ENCODE measurements at places on chromosomes 3 and 15. TPM values are rescaled to one million over a fixed set of nuclear protein-coding genes. Genes with fewer than 3 reads are reported as not detected.

DNA sequence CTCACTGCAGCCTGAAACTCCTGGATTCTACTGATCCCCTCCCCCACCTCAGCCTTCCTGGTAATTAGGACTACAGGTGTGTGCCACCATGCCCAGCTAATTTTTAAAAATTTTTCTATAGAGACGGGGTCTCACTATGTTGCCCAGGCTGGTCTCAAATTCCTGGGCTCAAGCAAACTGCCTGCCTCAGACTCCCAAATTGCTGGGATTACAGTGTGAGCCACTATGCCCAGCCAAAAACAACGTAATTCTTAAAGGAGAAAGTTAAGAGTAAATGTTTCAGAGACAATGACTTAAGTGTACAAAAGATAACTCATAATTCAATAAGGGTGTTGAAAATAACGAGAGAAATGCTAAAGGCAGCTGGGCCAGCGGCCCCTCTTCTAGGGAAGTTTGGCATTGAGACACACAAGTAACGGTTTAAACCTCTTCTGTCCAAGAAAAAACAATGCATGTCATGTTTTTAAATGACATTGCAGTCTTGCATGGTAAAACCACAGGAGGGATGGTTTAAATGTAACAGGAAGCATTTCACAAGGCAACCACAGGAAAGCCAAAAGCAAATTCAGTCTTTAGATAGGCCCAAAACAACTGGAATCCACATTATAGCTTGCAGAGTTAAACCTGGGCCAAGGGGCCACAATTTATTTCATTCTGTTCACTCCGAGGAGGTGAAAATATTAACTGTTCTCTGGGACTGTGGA is 5.1 kb downstream of the PROK2 start:
- DNase-seq = no peak
- H3K4me3 ChIP-seq = no peak overlapping the region
- no peaks in the 10 kb centered on the region for H3K36me3 ChIP-seq
- H3K27me3 ChIP-seq = peaks cover 27% of the 10 kb centered on the region

DNA sequence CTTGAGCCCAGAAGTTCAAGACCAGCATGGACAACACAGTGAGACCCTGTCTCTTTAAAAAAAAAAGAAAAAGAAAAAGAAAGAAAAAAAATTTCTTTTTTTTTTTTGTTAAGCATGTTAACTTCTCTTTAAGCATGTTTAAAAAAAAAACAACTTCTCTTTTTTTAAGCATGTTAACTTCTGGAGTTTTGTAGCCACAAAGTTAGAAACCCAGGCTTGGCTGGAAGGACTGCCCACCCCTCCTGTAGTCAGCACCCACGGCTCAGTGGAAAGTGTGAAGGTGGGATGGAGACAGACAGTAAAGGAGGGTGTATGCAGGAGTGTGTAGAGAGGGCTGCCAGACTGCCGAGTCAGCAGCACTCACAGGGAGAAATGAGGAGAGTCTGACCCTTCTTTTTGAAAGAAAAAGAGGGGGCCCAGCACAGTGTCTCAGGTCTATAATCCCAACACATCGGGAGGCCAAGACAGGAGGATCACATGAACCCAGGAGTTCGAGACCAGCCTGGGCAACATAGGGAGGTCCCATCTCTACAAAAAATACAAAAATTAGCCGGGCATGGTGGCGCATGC is 33.2 kb downstream of the GOLGA8S start:
- H3K27me3 ChIP-seq = no peaks in the 10 kb centered on the region

GRCh38 chr3:23612296-23612891 is 193.4 kb upstream of the UBE2E1 start:
- H3K4me1 ChIP-seq = peaks cover 12% of the 10 kb centered on the region
- no peak for DNase-seq
- H3K27ac ChIP-seq = no peak overlapping the region
- peak overlapping the region; percentile 31 for H3K4me3 ChIP-seq

GRCh38 chr3:35908366-35909232 is 269.3 kb downstream of the ARPP21 start:
- no peak for DNase-seq
- no peaks in the 10 kb centered on the region for H3K27me3 ChIP-seq
- H3K4me1 ChIP-seq = no peaks in the 10 kb centered on the region
- H3K27ac ChIP-seq = no peak overlapping the region

DNA sequence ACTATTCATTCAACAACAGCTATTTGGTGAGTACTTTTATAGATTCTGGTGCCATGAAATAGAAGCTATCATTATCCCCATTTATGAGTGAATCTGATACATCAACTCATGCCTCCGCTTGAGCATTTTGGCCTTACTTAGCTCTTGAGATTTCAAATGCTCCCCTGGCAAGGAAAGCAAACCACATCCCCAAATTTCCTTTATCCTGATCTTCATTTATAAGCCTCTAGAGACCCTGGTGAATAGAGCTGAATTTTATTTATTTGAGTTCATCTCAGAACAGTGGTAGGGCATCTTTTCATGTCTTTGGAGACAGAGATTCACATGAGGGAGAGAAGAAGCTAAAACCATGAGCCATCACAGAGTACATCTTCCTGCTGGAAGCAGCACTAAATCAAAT is 317.2 kb downstream of the SLC9A9 start:
- H3K36me3 ChIP-seq = no peaks in the 10 kb centered on the region
- H3K27me3 ChIP-seq = no peaks in the 10 kb centered on the region
- no peak overlapping the region for H3K27ac ChIP-seq
- no peak overlapping the region for H3K4me3 ChIP-seq
- no peak for DNase-seq
- H3K4me1 ChIP-seq = peaks cover 7% of the 10 kb centered on the region

- no peak overlapping the region for H3K4me3 ChIP-seq
- no peak for DNase-seq
- H3K4me1 ChIP-seq = no peaks in the 10 kb centered on the region
- H3K36me3 ChIP-seq = peaks cover 96% of the 10 kb centered on the region
- H3K27ac ChIP-seq = no peak overlapping the region
Measured at GRCh38 chr15:78167227-78167888, 18.2 kb downstream of the IDH3A start.

- no peaks in the 10 kb centered on the region for H3K27me3 ChIP-seq
- H3K4me1 ChIP-seq = no peaks in the 10 kb centered on the region
- no peaks in the 10 kb centered on the region for H3K36me3 ChIP-seq
- no peak for DNase-seq
- H3K27ac ChIP-seq = no peak overlapping the region
Measured at GRCh38 chr15:36558921-36559320, 20.5 kb upstream of the CDIN1 start.

DNA sequence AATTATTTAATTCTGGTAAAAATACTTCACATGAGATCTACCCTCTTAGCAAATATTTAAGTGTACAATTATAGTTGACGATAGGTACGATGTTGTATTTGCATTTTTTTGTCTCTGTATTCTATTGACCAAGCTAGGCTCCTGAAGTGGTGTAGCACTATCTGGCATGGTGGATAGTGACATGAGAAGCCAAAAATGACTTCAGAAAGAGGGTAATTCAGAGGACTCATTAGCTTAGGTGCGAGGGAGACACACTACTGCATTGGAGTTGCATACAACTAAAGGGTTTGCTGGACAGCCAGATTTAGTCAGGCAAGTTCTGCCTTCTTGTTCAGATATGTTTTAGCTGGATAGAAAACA is 50.6 kb downstream of the KBTBD8 start:
- H3K36me3 ChIP-seq = no peaks in the 10 kb centered on the region
- no peak overlapping the region for H3K4me3 ChIP-seq
- no peak overlapping the region for H3K27ac ChIP-seq
- no peaks in the 10 kb centered on the region for H3K27me3 ChIP-seq
- no peak for DNase-seq

DNA sequence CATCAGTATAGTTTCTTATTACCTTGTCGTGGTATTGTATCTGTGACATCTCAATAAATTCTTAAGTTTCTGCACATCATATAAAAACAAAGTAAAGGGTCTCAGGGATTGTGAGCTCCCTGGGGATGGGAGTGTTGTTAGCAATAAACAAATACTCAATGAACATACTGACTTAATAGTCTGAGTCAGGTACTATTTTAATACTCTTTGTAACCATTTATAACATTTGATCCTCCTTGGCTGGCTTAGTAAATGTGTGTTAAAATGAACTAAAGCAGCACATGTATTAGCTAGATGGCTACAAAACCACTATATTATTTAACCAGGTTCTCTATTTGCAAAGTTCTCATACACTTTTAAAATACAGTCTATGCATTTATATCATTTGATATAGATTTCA is 1.8 kb downstream of the ICE2 start:
- no peak overlapping the region for H3K27ac ChIP-seq
- H3K27me3 ChIP-seq = no peaks in the 10 kb centered on the region
- no peaks in the 10 kb centered on the region for H3K36me3 ChIP-seq
- H3K4me1 ChIP-seq = peaks cover 20% of the 10 kb centered on the region

- H3K4me3 ChIP-seq = no peak overlapping the region
- DNase-seq = no peak
- no peaks in the 10 kb centered on the region for H3K36me3 ChIP-seq
- no peak overlapping the region for H3K27ac ChIP-seq
- no peaks in the 10 kb centered on the region for H3K27me3 ChIP-seq
- no peaks in the 10 kb centered on the region for H3K4me1 ChIP-seq
Measured at GRCh38 chr3:36175916-36176461, 204.3 kb upstream of the STAC start.

DNA sequence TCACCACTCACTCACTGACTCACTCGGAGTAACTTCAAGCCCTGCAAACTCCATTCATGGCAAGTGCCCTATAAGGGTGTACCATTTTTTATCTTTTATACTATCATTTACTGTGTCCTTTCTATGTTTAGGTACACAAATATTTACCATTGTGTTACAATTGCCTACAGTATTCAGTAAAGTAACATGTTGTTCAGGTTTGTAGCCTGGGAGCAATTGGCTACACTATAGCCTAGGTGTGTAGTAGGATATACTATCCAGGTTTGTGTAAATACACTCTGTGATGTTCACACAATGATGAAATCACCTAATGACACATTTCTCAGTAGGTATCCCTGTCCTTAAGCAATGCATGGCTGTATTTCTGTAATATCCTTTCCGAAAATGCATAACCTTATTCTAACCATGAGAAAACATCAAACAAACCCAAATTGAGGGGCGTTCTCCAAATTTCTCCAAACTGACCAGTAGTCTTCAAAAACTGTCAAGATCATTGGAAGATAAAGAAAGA is 17.9 kb upstream of the CNOT10 start:
- H3K27ac ChIP-seq = no peak overlapping the region
- H3K27me3 ChIP-seq = no peaks in the 10 kb centered on the region
- H3K4me3 ChIP-seq = no peak overlapping the region
- DNase-seq = no peak

DNA sequence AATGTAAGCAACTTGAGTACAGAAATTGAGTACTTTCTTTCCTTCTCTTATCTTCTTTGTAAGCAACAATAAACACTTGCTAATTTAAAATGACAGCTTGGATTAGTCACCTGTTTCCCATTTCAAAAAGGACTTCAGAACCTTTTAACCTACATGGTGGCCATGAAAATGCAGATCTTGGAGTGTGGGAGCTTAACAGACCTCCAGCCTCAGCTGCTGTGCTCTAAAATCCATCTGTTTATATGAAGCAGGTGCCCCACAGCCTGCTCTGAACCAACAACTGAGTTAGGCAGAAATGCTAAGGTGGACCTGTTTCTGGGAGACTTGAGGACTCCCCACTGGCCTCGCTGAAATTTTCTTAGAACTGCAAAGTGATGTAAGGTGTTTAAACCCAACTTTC is 91.1 kb upstream of the TNIK start:
- H3K36me3 ChIP-seq = no peaks in the 10 kb centered on the region
- H3K27me3 ChIP-seq = no peaks in the 10 kb centered on the region
- H3K4me1 ChIP-seq = no peaks in the 10 kb centered on the region
- DNase-seq = no peak
- H3K27ac ChIP-seq = no peak overlapping the region
- H3K4me3 ChIP-seq = no peak overlapping the region

- H3K4me3 ChIP-seq = no peak overlapping the region
- no peak for DNase-seq
- no peaks in the 10 kb centered on the region for H3K36me3 ChIP-seq
- H3K27me3 ChIP-seq = peaks cover 11% of the 10 kb centered on the region
- no peaks in the 10 kb centered on the region for H3K4me1 ChIP-seq
Measured at GRCh38 chr15:26974120-26974780, 3.3 kb downstream of the GABRG3 start.

- no peaks in the 10 kb centered on the region for H3K36me3 ChIP-seq
- H3K27ac ChIP-seq = no peak overlapping the region
- no peak for DNase-seq
- no peaks in the 10 kb centered on the region for H3K27me3 ChIP-seq
- H3K4me3 ChIP-seq = no peak overlapping the region
- H3K4me1 ChIP-seq = peaks cover 47% of the 10 kb centered on the region
Measured at GRCh38 chr3:56919137-56919796, 117.5 kb upstream of the ARHGEF3 start.

- H3K4me1 ChIP-seq = peaks cover 60% of the 10 kb centered on the region
- peaks cover 43% of the 10 kb centered on the region for H3K36me3 ChIP-seq
- peak overlapping the region; percentile 83 for H3K4me3 ChIP-seq
Measured at GRCh38 chr3:51391566-51392354, 675 bp downstream of the RBM15B start.

GRCh38 chr15:48440084-48440483 is 108.9 kb downstream of the DUT start:
- H3K27me3 ChIP-seq = no peaks in the 10 kb centered on the region
- no peak for DNase-seq
- H3K4me1 ChIP-seq = no peaks in the 10 kb centered on the region

- H3K36me3 ChIP-seq = no peaks in the 10 kb centered on the region
- peak overlapping the region; percentile 67 for H3K27ac ChIP-seq
- H3K27me3 ChIP-seq = no peaks in the 10 kb centered on the region
- H3K4me1 ChIP-seq = peaks cover 36% of the 10 kb centered on the region
Measured at GRCh38 chr3:72482589-72483321, 365.5 kb downstream of the SHQ1 start.

DNA sequence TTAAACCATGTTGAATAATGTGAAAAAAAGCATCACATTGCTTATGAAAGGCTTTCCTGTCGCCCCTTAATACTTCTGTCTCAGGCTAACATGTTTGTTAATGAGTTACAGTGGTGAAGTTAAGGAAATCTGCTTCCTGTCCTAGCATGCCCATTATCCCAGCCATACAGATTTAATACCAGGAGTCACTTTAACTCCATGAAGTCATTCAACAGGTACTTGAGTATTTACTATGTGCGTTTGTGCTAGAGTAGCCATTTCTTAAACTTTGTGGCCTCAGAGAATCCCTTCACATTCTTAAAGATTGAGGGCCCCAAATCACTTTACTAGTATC is 10.1 kb upstream of the SETD5 start:
- H3K27me3 ChIP-seq = no peaks in the 10 kb centered on the region
- H3K4me3 ChIP-seq = no peak overlapping the region
- peaks cover 98% of the 10 kb centered on the region for H3K36me3 ChIP-seq
- H3K27ac ChIP-seq = no peak overlapping the region
- H3K4me1 ChIP-seq = peaks cover 8% of the 10 kb centered on the region

Gene SAMMSON
- not detected for total RNA-seq

Gene TYRO3
- 9.8 TPM for total RNA-seq

Gene ANKDD1A
- 5.5 TPM for total RNA-seq

Gene BBX
- 35.0 TPM for total RNA-seq

Gene C3orf85
- not detected for total RNA-seq

Gene FSD2
- total RNA-seq = not detected

Gene FBXW12
- not detected for total RNA-seq

Gene NRROS
- total RNA-seq = 13.2 TPM

Gene PGBD4
- total RNA-seq = 0.55 TPM

Gene CHL1
- 3.1 TPM for total RNA-seq

Gene NR1I2
- 0.40 TPM for total RNA-seq

Gene MESP2
- not detected for total RNA-seq

Gene CCDC39
- total RNA-seq = 0.94 TPM

Gene TGFBR2
- total RNA-seq = 244 TPM

Gene GOLGA8S
- total RNA-seq = not detected
